ENCODE measurements at places on chromosomes 12 and 14.

GRCh38 chr14:20631023-20631879 lies 10.2 kb downstream of the OR6S1 start:
- DNase-seq: peak; percentile 86

DNA sequence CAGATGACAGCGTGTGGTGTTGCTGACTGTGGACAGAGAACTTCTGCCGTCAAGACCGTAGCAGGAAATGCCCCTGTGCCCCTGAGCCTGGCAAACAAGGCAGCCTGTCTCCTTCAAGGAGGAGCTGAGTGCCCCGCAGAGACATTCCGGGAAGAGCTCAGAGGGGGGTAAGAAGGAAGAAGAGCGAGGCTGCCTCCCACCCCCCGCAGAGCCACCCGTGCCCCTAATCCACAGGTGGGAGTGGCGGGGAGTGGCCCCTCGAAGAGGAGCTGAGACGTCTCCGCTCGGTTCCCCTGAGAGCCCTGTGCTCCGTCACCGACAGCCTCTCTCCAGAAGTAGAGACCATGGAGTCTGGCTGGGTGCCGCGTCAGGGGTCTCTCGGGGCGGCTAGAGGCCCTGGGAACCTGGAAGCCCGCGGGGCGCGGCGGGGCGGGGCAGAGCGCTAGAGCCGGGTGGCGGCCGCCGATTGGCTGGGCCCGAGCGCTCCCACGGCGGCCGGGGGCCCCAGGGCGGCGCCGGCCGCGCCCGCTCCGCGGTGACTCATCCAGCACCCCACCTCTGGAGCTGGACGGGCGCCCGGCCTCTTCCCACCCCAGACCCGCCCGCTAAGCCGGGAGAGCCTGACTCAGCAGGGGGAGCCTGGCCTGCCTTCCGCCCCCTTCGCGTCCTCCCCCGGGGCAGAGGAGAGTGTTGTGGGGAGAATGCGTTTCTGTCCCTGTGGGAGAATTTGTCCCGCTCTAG lies 25.2 kb upstream of the KRT78 start:
- DNase-seq: peak; percentile 80

DNA sequence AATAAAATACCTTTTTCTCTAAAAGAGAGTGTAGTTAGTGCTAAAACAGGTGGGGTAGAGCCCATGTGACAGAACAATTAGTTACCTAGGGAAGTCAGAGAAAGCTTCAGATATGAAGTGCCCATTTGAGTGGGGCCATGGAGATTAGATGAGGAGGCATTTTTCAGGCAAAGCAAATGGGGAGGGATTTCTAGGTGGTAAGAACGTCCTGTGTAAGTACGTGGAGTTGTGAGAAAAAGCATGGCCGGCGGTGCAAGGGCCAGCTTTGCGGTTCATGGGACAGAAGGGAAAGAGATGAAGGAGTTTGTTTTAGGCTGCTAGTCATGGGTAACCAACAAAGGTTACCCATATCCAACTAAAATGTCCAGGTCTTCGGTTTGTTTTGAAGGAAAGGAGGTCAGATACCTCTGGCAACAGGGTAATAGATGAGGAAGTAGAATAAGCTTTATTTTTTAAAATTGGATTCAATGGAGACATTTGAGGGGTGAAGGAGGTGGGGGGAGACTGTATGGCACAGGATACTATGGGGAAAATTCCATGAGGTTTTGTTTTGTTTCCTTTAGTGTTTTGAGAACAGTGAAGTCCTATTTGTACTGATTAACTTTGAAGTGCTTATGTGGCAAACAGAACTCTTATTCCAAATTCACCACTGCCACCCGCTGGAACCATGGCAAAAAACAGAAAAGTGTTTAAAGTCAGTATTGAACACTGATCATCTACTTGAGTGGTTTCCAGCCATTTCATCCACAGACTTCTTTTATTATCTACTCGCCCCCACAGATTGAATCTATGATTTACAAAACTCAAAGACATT lies 10.0 kb upstream of the SNRPF start:
- DNase-seq: no peak

DNA sequence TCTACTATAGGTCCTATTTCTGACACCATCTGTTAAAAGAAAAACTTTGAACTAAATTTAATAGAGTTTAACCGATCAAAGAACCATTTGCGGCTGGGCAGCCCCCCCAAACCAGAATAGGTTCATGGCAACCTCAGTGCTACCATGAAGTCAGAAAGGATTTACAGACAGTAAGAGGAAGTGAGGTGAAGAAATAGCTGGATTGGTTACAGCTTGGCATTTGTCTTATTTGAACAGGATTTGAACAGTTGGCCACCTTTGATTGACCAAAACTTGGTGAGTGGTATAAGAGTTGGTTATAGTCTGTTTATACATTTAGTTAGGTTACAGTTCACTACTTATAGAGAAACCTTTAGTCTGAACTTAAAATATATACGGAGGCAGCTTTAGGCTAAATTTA lies 88.9 kb downstream of the TXNDC16 start:
- no peak for DNase-seq

GRCh38 chr14:29576927-29577326 lies 350.7 kb downstream of the PRKD1 start:
- no peak for DNase-seq

DNA sequence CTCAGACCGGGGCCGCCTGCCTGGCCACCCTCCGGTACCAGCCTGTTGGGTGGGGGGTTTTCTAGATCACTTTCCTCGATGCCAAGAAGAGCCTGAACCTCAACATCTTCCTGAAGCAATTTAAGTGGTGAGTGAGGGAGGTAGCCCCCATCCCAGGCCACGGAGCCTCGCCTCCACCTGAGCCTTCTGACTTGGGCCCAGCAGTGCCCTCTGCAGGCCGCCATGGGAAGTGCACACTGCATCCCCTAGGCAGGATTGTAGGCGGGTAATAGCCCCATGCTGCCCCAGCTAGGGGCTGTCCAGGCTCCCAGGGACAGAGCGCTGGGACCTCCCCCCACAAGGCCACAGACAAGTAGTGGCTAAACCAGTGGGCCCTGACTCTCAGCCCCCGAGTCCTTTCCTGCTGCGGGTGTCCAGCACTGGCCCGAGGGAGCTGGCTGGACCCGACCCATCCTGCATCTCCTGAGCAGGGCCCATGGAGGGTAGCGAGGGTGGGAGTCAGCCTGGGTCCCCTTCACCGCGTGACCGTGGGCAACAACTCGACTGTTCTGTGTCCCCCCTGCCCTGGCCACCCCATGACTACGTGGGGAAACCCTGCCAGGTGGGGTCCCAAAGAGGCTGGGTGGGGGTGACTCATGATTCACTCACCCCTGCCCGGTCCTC lies 15.3 kb upstream of the ADSS1 start:
- DNase-seq: peak; percentile 91

DNA sequence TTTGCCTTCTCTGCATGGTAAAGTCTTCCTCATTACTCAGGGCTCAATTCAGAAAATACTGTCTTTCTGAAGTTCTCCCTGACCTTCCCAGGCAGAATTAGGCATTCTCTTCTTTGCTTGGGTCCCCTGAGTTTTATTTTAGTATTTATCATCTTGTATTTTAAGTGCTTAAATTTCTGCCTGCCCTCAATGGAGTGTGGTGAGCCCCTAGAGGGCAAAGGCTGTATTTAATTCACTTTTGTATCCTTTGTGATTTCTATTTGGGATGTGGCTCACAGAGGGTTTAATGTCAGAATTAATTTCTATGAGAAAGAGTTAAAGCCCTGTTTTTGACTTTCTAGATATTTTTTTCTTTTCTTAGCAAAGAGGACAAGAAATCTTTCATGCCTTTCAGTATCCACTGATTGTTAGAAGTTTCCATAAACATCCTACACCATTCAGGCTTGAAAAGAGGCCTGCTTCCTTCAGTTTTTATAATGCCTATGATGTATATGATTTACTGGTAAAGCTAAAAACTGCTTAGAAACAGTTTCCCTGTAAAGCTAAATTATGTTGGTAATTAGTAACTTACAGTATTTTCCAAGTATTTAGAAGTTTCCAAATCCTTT lies 55.6 kb upstream of the PTPRB start:
- DNase-seq: no peak

DNA sequence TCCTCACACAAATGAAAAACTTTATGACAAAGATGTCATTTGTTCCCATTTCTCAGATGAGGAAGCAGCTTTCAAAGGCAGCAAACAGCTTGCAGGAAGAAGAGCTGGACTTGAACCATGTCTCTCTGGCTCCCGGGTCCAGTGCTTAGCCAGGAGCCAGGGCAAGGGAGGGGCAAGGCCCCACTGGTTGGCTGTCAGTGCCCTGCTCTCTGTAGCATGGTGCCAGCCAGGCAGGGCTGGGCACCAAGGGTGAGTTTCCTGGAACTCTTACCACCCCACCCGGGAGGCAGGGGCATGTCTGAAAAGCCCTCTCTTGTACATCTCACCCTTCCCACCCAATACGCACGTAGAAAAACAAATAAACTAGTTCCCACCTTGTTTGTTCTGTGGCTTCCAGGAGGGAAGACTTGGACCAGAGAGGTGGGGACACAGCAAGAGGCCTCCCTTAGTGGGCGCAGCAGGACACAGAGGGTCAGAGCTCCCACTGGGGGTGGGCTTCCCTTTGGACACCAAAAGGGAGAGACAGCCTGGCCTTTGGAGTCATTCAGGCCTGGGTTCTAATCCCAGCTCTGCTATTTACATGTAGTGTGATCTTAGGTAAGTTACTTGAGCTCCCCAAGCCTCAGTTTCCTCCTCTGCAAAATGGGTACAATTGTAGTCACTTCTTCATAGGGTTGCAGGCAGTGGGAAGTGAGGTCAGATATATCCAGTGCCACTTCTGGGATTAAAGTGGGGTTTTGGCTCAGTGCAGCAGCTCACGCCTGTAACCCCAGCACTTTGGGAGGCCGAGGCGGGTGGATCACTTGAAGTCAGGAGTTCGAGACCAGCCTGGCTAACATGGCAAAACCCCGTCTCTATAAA lies 17.2 kb downstream of the TRPV4 start:
- DNase-seq: no peak

DNA sequence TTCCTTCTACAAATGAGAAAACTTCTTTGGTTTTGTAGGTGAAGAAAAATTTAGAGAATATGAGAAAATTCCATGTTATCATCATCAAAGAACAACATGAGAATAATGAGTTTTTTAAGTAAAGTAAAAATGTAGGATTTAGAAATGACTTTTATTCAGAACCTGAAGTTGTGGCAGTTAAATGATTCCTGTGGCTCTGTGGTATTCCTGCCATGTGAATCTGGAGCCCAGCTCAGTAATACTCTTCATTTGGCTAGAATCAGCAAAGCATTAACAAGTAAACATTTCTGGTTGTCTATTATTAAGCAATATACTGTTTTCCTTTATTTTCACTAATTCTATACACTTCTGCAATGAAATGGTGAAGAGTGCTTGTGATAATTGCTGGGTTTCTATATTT lies 95.6 kb upstream of the E2F7 start:
- DNase-seq: no peak

- no peak for DNase-seq
Measured at GRCh38 chr12:22729431-22729956, 104.5 kb downstream of the ETNK1 start.

- DNase-seq: peak; percentile 56
Measured at GRCh38 chr12:19404242-19404880, 34.9 kb upstream of the AEBP2 start.

DNA sequence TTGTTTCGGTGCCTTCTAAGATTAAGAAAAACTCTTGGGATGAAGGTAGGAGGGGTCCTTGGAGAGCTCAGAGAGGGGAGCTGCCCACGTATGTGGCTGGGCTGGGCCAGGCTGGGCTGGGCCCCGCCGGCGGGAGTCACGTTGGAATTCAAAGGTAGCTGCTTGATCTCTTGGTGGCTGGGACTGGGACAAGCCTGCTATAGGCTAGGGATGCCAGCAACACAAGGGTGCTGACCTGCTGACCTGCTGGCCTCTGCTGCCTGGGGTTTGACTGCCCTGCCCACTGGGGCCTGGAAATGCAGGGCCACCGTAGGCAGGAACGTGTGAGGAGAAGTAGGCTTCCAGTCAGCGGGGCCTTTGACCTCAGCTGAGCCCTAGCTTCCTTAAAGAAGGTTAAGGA lies 52.8 kb upstream of the GTF2A1 start:
- no peak for DNase-seq

DNA sequence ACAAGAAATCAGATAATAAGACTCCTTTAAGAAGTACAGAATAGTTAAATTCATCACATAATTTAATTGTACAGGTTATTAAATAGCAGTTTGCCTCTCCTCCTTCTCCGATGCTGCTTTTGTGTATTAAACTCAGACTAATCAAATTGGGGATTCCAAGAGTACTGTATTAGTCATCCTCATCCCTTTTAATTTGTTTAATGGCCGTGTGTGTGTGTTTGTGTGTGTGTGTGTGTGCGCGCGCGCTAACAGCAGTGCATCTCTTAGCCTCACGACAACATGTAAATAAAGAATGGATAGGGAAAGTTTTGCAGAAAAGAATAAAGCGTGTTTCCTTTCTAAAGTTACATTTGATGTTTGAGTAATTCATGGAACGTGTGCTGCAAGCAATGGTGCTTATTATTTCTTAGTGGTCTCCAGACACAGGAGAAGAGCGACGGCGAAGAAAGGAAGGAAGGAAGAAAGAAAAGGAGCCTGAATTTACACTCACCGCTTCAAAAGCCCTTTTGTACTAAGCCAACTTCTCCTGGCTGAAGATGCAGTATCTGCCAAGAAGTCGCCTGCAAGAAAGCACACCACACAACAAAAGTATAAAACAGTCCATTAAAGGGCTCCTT lies 220.3 kb downstream of the ASCL1 start:
- DNase-seq: no peak

GRCh38 chr12:59389968-59390576 lies 205.8 kb upstream of the SLC16A7 start:
- DNase-seq: no peak

GRCh38 chr14:100874411-100875091 lies 29.0 kb downstream of the RTL1 start:
- no peak for DNase-seq

DNA sequence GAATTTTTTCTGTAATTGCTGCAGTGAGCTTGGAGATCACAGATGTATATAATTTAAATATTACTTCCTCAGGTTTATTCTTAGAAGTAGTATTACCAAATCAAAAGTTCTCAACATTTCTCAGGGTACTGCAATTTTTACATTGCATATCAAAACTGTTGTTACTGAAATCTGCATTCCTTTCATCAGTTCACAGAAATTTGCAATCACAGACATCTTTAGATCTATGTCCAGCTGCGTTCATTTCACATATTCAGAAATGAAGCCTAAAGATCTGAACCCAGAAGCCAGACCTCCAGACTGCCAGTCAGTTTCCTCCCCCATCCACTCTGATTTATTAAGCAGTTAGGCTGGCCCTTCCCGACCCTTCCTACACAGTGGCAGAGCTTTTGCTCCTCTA lies 18.2 kb upstream of the IFT81 start:
- DNase-seq: no peak

- no peak for DNase-seq
Measured at GRCh38 chr12:123748661-123749060, 13.4 kb upstream of the DNAH10 start.

Measured in activated CD8-positive, alpha-beta memory T cell treated with anti-CD3 and anti-CD28 coated beads, Interleukin-2, amount 50 U/mL, for 48 hours (primary cell).